ENCODE measurements at places on chromosomes 4 and X. TPM values are rescaled to one million over a fixed set of nuclear protein-coding genes. Genes with fewer than 3 reads are reported as not detected.

DNA sequence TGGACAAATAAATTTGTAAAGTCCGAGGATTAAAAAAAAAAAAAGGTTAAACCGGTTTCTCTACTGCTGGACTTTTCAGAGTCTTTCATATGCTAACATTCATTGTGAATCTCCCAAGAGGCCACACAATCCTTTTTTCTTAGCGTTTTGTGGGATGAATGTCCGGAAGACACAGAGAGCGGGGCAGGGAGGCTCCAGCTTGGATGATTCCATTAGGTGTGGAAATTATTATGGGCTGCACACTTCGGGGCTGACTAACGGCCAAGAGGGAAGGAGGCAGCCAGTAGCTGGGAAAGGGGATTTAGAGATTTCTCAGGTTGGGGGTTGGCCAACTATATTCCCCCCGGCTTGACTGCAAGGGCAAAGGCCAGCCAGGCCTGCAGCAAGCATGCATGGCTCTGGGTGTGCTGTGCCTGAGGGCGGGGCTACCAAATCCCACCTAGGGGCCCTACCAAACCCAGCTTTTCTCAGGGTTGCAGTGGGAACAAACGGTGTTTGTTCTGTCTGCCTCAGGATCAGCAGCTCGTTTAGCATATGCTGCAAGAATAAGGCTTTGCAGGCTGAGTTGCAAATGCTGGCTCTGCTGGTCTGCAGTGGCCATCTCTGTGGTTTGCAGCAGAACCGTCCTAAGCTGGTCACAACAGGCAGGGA lies 28.6 kb downstream of the NYX start:
- DNase-seq = no peak

DNA sequence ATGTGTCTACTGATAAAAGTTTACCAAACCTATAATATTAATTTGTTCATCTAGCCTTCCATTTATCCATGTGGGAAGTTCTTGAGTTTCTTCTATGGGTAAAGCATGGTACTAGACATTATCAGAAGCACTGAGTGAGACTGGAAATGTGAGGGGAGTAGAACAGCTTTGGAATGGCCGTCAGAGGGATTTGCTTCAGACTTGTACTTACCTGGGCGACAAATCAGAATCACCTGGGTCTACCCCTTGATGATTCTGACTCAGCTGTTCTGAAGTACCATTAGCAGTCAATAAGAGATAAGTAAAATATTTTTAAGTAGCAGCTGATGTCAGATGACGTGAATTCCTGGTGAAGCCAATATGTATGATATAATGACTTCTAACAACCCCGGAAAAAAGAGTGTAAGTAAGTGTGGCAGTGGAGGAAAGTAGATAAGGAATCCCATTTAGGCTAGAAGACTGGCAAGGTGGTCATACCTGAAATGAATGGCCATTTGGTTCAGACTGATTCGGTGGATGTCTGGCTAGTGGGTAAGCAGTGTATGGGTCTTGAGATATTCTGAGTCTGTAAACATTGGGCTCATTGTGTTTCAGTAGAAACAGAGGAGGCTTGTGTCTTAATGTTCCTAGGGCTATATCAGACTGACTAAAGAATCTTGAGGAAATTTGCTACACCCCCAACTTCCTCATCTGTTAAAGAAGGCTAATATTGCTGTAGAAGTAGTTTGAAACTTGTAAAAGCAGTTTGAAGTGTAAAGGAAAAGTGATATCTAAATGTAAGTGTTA lies 409.2 kb downstream of the NKX6-1 start:
- DNase-seq = no peak

- DNase-seq = no peak
Observed at GRCh38 chr4:141207961-141208360, 12.7 kb upstream of the ZNF330 start.

CPLX1 gene
- 1.2 TPM for total RNA-seq

SERPINA7 gene
- total RNA-seq = not detected

CSN3 gene
- total RNA-seq = not detected

POU4F2 gene
- not detected for total RNA-seq

RAB33B gene
- total RNA-seq = 22.0 TPM

Measured in CD8-positive, alpha-beta T cell (primary cell).